Esophagus muscularis mucosa (tissue), 4 donors: ENCODE measurements at places on chromosomes 3 and 15. TPM values are rescaled to one million over a fixed set of nuclear protein-coding genes. Genes with fewer than 3 reads are reported as not detected.

- DNase-seq: no peak
Measured at GRCh38 chr3:41288785-41289184, 89.5 kb downstream of the CTNNB1 start.

DNA sequence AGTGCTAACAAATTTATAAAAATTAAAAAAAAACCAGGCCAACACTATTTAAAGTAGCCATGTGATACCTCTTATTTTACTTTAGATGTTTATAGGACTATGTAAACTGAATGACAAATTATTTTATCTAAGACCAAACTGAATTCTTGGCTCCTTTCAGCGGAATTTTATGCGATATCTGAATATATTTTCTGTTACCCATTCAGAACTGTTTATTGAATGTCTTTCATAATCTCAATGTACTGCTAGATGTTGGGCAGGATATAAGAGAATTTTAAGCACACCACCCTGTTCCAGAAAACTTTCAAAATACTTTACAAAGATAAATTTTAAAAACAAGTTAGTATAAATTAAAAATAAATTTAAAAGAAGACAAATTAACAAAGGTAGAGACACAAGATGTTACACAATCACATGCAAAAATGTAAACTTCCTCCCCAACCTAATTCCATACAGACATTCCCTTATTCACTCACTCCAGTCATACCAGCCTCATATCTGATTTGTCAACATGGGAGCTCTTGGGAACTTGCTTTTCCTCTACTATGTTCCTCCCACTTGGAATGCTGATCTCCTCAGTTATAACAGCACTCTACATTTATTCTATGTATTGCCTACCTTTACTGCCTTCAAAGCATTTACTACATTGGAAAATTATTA lies 154.6 kb upstream of the MBNL1 start:
- DNase-seq: no peak

The EPHA6 gene
- total RNA-seq: 1.8 TPM

- no peak for DNase-seq
Measured at GRCh38 chr15:90086868-90087268, 15.4 kb downstream of the IDH2 start.

DNA sequence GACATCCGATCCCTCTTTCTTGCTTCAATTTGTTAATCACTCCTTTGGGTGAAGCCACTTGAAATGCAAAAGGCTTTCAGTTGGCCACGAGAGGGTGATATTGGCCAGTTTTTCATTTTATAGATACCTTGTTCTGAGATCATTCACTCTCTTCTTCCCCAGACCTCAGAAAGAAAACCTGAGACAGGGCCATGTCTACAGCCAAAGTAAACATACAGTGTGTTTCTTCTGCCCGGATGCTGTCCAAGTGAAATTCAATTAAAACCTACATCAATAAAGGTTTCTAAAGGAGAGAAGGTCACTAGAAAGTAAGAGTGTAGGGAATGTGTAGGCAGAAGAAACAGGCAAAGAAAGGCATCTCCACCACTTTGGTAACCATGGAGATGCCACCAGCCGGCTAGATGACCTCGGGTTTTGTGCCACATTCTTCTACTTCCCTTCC lies 39.5 kb upstream of the FMN1 start:
- DNase-seq: no peak

The ZNF639 gene
- total RNA-seq: 50.0 TPM

GRCh38 chr3:143811602-143812001 lies 36.7 kb downstream of the SLC9A9 start:
- peak; percentile 85 for DNase-seq

The KY gene
- total RNA-seq: 0.42 TPM

DNA sequence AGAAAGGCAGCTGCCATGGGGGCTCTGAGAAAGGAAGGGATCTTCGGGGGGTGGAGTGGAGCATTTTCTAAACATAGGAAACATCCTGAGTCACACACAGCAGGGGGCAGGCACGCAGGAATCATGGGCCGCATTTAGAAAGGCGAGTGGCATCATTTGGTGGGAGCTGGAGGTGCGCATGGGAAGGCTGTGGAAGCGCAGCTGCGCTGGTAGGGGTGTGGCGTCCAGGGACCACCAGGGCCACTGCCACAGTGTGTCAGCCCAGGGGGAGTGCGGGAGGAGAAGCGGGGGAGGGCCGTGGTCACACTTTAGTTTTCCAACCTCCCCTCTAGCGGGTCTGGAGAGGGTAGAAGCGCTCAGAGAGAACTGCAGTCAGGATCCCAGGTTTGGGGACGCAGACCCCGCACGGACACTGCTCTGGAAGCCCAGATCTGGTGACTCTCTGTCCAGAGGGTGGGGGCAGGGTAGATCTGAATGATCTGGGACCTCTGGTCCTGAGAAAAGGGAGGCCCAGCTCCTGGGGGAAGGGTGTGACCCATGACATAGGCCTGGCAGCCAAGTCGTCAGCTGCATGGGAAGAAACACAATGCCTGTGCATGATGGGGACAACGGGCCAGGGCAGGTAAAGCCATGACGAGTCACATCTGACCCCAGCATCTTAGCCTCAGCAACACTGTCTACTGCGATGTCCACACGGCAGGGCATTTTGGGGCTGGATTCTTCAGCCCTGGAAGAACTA lies 88.0 kb upstream of the IQSEC1 start:
- DNase-seq: no peak

DNA sequence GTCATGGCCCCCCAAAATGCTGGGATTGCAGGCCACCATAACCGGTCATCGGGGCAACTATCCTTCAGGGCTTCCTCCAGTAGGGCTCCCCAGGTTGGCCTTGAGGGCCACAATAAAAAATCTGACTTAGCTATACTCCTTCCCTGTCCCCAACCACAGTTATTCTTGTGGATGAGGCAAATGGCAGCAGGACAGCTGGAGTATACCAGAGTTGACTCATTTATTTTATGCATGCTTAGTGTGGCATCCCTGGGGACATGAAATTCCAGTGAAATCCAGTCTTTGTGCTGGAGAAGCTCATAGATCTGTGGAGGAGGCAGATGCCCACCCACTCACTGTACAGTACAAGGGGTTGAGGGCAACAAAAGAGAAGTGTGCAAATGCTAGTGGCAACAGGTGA lies 109.5 kb downstream of the RORA start:
- DNase-seq: peak; percentile 77

DNA sequence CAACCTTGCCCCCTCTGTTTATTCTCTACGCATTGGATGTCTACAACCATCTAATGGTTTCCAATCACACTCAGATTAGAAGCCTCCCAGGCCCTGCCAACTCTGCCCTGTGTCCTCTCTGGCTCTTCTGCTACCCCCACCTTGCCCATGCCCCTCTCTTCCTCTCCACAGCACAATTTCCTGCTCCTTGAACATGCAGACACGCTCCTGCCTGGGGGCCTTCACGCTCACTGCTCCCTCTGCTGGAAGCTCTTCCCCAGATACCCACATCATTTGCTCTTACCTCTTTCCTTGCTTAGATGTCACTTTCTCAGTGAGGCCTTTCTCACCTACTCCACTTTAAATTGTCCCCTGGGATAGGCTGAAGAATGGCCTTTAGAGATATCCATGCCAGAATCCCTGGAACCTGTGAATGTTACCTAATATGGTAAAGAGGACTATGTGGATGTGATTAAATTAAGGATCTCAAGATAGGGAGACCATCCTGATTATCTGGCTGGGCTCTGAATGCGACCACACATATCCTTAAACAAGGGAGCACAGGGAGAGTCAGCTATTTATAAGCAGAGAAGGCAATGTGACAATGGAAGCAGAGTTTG lies 9.9 kb downstream of the KY start:
- DNase-seq: no peak

GRCh38 chr3:127131424-127132170 lies 61.3 kb upstream of the PRR23E start:
- DNase-seq: no peak

GRCh38 chr3:44031387-44032380 lies 210.0 kb upstream of the TOPAZ1 start:
- peak; percentile 62 for DNase-seq

The AHSG gene
- not detected for total RNA-seq

DNA sequence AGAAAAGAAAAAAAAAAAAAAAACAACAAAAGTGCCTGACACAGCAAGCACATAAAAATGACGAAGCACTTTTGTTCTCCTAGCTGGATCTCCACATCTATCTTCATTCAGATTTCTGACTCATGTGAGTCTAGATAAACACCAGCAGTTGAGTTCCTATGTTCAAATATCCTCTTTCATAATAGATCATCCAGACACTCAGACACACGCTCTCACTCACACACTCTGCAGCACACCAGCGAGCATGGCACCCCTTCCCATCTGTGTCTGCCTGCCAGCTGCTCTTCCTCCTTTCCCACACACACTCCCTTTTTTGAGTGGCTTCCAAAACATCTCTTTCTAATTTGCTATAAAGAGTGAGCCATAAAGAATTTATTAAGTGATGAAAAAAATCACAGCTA lies 19.8 kb upstream of the CELF6 start:
- no peak for DNase-seq
